ENCODE measurements at places on chromosomes 1 and 21. TPM values are rescaled to one million over a fixed set of nuclear protein-coding genes. Genes with fewer than 3 reads are reported as not detected.

- DNase-seq, result no peak
These were observed 92.5 kb downstream of the RNF220 start for GRCh38 chr1:44497422-44498170.

DNA sequence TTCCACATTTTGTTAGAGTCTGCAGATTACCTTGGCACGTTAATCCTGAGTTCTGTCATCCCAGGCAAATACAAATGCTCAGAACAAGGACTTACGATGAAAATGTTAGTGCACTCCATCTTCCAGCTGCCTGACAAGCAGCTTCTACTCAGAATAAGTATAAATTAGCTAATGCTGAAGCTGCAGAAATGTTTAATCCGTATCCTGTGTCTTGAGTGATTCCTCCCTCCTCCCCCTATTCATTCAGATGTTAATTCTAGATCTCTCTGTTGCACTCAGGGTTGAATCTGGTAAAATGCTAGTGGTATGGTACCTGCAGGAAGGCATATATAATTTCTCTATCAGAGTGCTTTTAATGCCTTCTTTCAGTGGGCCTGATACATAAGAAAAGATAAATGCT lies 39.8 kb downstream of the CNN3 start:
- DNase-seq, result no peak

GRCh38 chr1:9009438-9010370 lies 16.5 kb downstream of the SLC2A7 start:
- DNase-seq, result no peak

GRCh38 chr1:29651684-29652665 lies 415.7 kb downstream of the PTPRU start:
- DNase-seq, result no peak

Gene SLC37A1
- polyA plus RNA-seq, result 7.9 TPM

- no peak for DNase-seq
These were observed 11.9 kb downstream of the KIF21B start for GRCh38 chr1:201011616-201012015.
